AML-193 (cell line): ENCODE measurements at places on chromosomes 16 and 17.

- DNase-seq: no peak
These were observed 24.8 kb downstream of the CCR7 start for GRCh38 chr17:40540448-40540847.

DNA sequence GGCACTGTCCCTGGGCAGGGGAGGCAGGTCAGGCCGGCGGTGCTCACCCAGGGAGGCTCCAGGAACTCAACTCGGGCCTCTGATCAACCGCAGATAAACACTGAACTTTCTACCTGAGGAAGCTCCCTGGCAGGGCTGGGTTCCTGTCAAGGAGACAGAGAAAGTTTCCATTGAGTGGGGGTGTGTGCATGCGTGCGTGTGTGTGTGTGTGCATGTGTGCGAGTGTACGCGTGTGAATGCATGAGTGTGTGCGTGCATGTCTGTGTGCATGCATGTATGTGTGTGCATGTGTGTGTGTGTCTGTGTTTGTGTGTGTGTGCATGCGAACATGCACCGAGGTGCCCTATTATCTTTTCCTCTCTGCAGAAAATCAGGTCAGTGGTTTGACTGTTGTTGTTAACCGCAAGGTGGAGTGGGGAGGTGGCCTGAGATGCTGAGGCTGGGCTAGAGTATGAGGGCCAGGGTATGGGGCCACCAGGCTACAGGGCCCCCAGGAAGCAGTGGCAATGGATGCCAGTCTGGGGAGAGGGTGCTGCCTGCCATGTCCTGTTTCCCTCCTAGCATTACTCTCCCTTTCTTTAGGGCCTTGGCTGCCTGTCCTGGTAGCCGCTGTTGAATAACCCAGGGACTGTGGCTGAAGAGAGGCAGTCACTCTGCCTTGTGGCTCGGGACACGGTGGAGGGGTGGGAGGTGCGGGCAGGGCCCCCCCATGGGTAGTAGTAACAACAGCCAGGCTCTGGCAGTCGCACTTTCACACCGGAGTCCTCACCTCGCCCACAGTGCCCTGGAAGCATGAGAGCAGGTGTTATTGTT lies 24.0 kb downstream of the CCR7 start:
- DNase-seq: no peak

GRCh38 chr16:4338125-4338582 lies 13.0 kb downstream of the PAM16 start:
- DNase-seq: no peak

GRCh38 chr17:59876107-59876506 lies 16.6 kb downstream of the TUBD1 start:
- DNase-seq: peak; percentile 81

DNA sequence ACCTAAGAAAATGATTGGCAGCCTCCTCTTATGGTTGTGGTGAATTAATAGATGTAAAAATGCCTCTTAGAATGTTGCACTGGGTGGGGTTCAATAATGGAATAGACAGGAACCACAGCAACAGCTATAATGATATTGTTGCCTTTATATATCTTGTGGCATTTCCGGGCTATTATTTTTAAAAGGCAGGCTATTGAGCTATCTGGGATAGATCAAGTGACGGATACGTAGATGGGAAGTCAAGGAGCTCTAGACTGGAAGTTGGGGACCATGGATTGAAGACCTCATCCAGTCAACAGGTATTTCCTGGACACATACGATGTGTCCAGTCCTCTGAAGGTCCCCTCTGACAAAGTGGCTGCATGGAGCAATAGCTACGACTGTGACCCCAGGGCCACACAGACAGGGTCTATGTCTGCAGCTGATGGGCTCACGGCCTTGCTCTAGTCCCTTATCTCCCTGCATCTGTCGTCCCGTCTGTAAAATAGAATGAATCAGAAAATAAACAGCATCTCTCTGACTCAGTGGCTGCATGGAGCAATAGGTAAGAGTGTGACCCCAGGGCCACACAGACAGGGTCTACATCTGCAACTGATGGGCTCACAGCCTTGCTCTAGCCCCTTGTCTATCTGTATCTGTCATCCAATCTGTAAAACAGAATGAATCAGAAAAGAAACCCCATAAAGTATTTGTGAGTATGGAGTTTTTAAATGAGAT lies 117.7 kb upstream of the FOXF1 start:
- no peak for DNase-seq

DNA sequence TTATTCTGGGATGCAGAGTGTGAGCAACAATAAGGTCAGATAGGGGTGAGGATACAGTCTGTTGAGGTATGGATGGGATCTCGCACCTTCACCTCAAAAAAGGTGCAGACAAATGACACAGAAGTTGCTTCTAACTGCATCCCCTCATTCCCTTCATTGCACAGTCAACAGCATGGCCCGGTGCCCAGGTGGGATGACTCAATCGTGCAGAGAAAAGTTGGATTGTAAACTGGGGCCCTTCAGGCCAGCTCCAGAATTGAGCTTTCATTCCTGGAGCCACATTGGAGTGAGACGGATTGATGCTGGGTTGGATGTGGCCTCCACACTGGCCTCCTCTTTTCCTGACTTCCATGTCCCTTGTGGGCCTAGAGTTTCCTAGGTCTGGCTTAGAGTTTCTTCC lies 977.4 kb downstream of the KCNJ18 start:
- DNase-seq: no peak

- no peak for DNase-seq
These were observed 11.0 kb downstream of the TBC1D24 start for GRCh38 chr16:2485811-2486507.
